ENCODE measurements at places on chromosomes 3 and 15.

DNA sequence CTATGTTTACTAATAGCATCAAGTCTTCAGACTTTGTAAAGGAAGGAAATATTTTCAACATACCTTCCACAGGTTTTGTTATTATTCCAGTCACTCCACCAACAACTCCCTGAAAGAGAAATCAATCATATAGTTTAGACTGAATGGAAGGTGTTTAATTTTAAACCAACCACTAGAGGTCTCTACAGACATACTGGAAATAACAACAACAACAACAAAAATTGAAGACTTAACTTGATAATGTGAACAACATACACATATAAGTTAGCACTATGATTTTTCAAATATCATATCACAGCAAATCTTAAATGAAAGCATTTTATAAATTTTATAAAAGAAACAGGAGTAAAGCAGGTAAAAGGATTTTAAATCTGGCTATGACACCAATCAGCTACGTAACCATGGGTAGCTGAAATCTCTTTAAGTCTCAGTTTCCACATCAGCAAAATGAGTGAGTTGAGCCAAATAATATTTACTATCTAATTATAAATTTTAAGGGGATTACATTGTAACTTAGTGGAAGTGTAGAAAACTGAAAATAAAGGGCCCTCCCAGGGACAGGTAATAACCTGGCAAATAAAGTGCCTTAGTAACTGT is 188.2 kb downstream of the VPS13C start:
- DNase-seq, result peak; percentile 26

- DNase-seq, result peak; percentile 5
These were observed 25.5 kb downstream of the FAN1 start for GRCh38 chr15:30929064-30929669.

DNA sequence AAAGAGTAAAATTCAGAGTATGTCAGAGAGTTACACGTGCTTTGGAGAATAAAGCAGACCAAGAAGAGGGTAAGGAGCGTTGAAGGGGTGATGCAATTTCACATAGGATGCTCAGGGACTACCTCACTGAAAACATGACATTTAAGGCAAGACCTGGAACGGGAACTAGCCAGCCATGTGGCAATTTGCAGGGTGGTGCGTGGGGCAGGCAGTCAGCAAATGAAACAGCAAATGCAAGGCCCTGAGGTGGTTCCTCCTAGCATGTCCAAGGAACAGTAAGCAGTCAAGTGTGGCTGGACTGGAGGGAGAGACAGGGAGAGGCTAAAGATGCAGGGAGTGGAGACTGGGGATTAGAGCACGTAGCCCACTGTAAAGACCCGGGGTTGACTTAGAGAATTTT is 146.1 kb upstream of the LPP start:
- no peak for DNase-seq

DNA sequence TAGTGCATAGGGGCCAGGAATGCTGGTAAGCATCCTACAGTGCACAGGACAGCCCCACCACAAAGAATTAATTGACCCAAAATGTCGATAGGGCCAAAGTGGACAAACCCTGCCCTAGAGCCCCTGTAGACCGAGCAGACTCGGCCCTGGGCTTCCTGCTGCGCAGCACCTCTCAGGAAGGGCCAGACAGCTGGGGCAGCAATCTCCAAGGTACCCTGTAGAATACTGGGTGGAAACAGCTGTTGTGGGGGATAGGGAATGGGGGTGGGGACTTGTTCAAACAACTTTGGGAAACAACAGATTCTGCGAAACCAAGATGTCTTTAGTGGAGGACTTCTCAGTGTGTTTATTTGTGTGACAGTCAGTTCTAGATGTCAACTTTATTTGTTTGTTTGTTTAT is 67.1 kb downstream of the MRPL46 start:
- DNase-seq, result no peak

- no peak for DNase-seq
These were observed 18.8 kb downstream of the ZXDC start for GRCh38 chr3:126456766-126457388.

DNA sequence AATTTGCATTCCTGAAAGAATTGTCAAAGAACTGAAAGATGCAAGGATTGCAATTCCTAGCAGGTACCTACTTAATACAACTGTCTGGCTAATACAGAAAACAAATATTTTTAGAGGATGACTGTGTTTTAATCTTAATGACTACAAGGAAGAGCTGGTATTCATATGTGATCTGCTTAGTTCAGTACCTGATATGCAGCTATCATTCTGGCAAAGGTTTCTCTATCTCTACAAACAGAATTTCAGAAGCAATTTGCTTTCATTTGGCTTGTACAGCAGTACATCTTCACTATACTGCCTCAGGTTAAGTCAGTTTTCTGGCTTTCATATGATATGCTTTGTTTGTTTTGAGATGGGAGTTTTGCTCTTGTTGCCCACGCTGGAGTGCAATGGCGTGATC is 51.3 kb downstream of the TBL1XR1 start:
- DNase-seq, result no peak

DNA sequence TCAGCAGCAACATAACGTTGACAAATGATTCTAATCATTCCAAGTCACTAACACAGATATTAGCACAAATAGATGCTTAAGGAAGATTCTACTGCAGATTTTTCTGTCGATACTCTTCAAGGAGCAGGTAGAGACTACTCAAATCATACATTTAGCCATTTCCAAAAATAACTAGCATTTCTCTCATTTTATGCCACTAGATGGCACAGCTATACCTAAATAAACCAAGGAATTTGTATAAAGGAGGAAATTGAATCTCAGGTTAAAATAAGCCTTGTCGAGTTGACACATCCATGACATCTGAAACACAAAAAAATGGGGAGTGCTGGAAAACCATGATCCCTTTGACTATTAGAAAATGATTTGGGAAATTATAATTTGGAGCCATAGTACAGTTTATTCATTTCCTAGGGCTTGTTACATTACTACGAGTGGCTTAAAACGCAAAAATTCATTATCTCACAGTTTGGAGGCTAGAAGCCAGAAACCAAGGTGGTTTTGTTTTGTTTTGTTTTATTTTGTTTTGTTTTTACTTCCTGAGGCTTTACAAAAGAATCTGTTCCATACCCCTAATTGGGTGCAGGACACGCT is 59.5 kb upstream of the STRIT1 start:
- peak; percentile 58 for DNase-seq

DNA sequence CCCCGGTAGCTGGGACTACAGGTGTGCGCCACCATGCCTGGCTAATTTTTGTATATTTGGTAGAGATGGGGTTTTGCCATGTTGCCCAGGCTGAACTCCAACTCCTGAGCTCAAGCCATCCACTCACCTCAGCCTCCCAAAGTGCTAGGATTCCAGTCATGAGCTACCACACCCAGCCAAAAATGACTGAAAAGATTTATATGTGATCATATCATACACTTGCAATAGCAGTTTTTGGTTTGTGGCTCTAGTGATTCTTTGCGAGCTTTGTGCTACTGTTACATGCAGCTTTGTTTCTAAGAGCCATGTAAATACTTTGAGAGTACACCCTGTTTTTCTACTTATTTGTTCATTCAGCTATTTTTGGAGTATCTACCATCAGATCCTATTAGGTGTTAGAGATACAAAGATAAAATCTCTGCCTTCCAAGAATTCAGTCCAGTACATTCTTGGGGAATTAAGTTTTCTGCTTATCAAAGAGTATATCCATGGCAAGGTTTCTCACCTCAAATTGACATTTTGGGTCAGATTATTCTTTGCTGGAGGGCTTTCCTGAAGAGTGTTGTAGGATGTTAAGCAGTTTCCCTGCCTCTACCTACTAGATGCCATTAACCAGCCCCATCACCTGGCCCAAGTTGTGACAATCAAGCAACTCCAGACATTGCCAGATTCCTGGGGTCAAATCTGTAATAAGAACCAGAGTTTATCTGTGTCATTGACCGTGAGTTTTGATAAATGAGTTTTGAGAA is 15.0 kb downstream of the SNAP23 start:
- no peak for DNase-seq

DNA sequence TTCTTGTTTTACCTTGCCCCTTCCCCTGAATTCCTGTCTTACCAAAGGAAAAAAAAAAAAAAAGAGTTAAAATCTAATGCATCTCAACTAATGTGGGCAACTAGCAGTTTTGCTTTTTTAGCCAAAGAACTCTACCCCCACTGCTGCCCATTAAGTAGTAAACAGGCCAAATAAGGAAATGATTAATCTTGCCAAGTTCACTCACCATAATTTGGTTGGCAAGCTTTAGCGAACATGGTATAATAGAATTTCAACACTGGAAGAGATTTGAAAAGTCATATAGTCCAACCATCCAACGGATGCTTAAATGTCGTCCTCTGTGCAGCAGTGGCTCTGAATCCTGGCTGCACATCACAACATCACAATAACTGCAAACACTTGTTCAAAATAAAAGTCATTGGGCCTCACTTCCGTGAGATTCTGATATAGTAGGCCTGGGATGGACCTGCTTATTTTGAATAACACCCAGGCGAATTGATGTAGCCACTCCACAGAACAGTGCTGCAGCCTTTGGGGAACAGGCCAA is 142.0 kb upstream of the UBE2E1 start:
- no peak for DNase-seq

DNA sequence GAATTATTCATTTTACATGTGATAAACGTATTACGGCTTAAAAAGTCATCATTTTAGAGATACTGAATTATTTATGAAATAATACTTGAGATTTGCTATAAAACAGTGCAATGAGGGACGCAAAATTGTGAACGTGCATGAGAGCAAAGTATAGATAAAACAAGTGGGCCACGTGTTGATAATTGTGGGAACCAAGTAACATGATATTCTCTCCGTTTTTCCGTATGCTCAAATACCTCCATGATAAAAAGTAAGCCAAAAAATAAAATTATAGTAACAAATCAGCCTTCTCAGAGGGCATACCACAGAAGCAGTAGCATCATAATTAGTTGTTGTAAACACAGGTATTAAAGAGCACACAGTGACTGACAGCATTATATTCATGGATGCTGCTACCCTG is 42.6 kb downstream of the SFMBT1 start:
- DNase-seq, result no peak

GRCh38 chr3:158213461-158213860 is 103.6 kb downstream of the RSRC1 start:
- no peak for DNase-seq
